HepG2 (cell line): ENCODE measurements at places on chromosomes 1 and 21. TPM values are rescaled to one million over a fixed set of nuclear protein-coding genes. Genes with fewer than 3 reads are reported as not detected.

PALMD gene
- total RNA-seq: 31.1 and 42.0 TPM in 2 replicates

S100B gene
- not detected in 2 replicates for total RNA-seq

NOTCH2 gene
- 6.2 and 11.4 TPM in 2 replicates for total RNA-seq

DPM3 gene
- total RNA-seq: 14.8 and 23.2 TPM in 2 replicates

NR5A2 gene
- total RNA-seq: 2.8 and 2.9 TPM in 2 replicates

DYNLT5 gene
- not detected in 2 replicates for total RNA-seq
